T-helper 17 cell (primary cell): ENCODE measurements at places on chromosomes 11 and 22.

DNA sequence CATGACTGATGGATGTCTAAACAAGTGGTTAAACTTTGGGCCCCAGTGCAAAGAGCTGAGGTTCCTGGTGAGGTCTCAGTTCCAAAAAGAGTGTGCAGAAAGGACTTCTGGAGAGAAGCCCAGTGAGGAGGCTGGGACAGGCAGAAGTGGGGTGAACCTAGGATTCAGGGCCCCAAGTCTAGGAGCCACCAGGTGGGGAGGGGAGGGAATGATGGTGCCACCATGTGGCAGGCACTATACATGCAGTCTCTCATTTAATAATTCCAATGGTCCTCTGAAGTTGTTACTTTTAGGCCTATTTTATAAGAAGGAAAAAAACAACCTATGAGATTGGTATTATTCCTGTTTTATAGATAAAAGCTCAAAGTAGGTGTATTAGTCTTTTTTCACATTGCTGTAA is 102.0 kb downstream of the INSC start:
- no peak for DNase-seq

- no peak for DNase-seq
Observed at GRCh38 chr11:123590296-123590912, 64.0 kb downstream of the SCN3B start.

GRCh38 chr11:257766-258493 is 20.3 kb upstream of the NLRP6 start:
- DNase-seq: no peak

DNA sequence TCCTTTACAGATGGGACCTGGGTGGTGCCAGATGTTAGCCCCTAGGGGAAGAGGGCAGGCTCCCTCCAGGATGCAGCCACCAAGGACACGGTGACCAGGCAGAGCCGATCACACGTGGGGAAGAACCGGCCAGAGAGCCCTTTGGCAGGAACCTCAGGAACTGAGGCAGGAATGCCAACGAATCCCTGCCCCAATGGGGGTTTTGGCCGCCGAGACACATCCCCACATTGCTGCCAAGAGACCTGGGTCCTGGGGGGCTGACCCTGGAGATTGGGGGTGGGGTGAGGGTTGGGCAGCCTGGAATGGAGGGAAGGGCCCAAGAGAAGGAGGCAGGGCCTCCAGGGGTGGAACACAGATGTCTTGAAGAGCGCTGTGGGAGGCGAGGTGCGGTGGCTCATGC is 28.7 kb upstream of the LMO1 start:
- no peak for DNase-seq

DNA sequence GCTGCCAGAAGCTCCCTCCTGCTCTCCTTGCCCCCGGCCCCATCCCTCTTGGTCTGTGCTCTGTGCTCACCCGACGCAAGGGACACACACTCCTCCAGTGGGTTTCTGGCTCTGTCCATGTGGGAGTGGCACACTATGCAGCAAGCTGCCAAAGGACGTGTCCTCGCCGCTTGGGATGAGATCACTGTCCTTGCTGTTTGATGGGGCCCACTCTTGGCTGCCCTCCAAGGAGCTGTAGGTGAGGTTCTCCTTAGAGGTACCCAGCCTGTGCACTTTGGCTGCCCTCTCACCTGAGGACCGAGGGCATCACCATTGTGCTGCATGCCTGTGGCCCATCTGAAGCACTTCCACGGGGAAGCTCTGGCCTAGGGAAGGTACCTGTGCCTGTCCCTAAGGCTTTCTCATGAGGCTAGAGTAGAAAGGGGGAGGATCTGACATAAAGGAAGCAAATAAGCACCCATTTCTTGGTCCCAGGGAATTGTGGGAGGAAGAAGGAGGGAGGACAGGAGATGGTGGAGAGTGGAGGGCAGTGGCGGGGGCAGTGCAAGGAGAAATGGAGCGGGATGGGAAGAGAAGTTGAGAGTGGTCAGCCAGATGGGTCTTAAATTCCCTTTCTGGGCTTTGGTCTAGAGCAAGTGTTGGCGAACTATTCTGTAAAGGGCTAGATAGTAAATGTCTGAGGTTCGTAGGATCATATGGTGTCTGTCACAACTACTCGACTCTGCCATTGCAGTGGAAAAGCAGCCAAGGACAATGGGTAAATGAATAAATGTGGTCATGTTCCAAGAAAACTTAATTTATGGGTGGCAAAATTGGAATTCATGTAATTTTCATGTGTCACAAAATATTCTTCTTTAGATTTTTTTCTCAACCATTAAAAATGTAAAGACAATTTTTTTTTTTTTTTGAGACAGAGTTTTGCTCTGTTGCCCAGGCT is 47.0 kb upstream of the AMPD3 start:
- DNase-seq: no peak

- no peak for DNase-seq
Observed at GRCh38 chr11:98365190-98365589, 655.6 kb upstream of the CNTN5 start.

GRCh38 chr11:93740031-93740729 is 1.1 kb downstream of the TAF1D start:
- DNase-seq: peak; percentile 26

DNA sequence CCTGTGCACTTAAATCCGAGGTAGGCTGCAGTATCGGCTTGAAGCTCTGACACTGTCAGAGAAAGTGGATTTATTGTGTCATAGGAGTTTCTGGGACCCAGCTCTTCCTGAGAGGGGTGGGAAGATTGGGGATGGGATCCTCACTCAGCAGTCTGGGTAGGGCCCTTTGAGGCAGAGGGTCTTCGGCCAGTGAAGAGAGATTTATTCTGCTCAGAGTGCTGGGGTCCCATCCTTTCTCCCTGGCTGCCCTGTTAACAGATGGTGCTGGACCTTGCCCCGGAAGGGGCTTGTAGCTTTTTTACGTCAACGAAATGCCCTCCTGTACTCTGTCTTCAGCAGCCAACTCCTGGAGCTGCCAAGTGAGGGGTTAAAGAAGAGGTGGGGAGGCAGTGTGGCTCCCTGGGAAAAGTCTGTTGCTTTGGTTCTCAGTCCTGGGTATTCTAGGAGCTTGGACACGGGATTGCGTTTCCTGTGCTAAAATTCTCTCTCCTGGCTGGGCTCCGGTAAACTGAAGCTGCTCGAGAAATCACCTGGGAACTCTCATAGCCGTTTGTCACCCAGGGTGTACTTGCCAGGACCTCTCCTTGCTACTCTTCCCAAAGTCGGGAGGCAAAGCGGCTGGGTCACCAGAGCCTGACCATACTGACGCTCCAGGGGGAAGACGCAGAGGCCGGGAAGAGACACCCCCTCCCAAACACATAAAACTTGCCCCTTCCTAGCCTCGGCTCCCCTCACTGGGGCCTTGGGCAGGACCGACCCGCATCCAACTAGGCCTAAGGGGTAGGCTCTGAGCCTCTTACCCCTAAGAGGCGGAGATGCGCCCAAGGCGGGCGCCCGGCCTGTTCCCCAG is 806 bp upstream of the SMDT1 start:
- DNase-seq: peak; percentile 25

GRCh38 chr22:32828561-32828960 is 27.1 kb downstream of the TIMP3 start:
- no peak for DNase-seq

- DNase-seq: no peak
Observed at GRCh38 chr11:77884186-77884828, 63.4 kb downstream of the AAMDC start.

DNA sequence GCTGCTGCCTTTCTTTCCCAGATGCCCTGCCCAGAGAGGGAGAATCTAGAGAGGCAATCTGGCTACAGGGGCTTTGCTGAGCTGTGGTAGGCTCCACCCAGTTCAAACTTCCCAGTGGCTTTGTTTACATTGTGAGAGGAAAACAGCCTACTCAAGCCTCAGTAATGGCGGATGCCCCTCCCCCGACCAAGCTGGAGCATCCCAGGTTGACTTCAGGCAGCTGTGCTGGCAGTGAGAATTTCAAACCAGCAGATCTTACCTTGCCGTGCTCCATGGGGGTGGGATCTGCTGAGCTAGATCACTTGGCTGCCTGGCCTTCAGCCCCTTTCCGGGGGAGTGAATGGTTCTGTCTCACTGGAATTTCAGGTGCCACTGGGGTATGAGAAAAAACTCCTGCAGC is 12.2 kb downstream of the BDNF start:
- DNase-seq: no peak

DNA sequence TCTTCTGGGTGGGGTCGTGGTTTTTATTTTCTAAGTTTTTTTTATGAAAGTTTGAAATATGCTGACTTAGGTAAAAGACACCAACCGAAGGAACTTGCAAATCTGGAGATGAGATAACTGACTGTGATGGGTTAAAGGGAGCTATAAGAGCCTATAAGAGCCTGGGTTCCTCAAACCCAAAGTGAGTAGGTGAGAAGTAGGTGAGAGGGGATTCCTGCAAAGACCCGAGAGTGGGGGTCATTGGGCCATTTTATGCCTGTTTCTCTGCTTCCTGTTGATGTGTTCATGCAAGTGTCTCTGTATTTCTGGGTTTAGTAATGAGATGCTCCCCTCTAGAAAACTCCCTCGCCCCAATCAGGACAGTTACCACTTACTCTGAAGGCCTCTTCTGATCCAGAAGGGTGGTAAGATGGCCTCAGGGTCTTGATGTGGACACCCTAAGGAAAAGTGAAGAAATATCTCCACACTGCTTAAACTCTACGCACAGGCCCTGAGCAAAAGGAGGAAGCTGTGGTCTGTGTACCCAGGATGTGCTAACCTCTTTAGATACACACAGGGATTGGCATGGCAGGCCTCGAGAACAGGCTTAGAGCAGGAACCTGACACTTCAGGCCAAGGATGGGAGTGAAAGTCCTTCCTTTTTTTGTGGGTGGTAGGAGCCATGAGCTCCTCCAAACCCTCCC is 1.8 kb downstream of the FLI1 start:
- DNase-seq: no peak

- DNase-seq: no peak
Observed at GRCh38 chr11:79942090-79942489, 501.3 kb upstream of the TENM4 start.
